CD4-positive, CD25-positive, alpha-beta regulatory T cell (primary cell): ENCODE measurements at places on chromosomes 12 and 14.
A peak's percentile ranks its signal among the peaks of the same experiment; 100 is the strongest.

GRCh38 chr14:58744801-58745394, 107.1 kb downstream of the DACT1 start:
- DNase-seq = no peak

DNA sequence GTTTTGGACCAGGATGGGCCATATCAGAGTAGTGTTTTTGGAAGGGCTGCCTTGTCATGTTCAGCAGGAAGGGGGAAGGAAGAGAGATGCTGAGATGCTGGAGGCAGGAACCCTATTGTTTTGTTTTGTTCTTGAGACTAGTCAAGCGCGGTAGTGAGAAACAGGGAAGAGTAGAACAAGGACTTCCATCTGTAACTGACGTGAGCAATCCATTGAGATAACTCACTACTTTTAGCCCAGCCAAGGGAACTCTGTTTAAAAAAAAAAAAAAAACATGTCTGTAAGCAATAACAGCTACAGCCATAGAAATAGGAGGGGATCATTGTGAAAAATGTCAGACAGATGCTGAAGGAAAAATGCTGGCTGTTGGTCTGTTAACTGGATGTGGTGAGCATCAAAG, 34.0 kb downstream of the CD9 start:
- no peak for DNase-seq

DNA sequence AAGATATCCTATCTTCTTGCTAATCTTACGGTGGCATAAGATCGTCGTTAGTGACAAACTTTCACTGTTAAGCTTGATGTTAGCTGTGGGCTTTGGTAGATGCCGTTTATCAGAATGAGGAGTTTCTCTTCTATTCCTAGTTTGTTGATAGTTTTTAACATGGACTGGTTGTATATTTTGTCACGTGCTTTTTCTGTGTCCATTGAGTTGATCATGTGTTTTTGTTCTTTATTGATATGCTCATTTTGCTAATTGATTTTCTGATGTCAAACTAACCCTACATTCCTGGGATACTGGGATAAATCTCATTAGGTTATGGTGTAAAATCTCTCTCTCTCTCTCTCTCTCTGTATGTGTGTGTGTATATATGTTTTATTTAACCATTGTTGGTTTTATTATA, 545.1 kb downstream of the AACS start:
- no peak for DNase-seq

GRCh38 chr12:31773867-31774266, 45.0 kb upstream of the AMN1 start:
- DNase-seq = no peak

DNA sequence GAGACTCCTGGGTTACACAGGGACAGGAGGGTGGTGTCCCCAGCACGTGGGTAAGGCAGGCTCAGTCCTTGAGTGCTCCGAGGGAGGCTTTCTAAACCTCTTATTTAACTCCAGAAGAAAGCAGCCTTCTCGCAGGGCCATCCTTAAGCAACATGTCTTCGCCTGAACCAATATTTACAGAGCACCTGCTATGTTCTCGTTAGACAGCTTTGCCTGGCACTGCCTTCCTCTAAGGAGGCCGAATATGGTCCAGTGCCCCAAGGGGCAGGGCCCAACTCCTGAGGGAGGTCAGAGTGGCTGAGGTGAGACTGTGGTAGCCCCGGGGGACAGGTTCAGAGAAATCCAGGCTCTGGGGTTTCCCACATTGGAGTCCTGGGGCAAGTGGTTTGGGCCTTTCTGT, 2.1 kb upstream of the SCARB1 start:
- DNase-seq = no peak

- DNase-seq = no peak
These were observed 41.4 kb downstream of the NOC4L start for GRCh38 chr12:132185705-132186104.

GRCh38 chr14:87142551-87143211, 850.3 kb downstream of the GALC start:
- no peak for DNase-seq

GRCh38 chr12:2384533-2385351, 332.0 kb downstream of the CACNA1C start:
- DNase-seq = no peak

- no peak for DNase-seq
These were observed 242.9 kb downstream of the CHST11 start for GRCh38 chr12:104699489-104700190.

- peak; percentile 29 for DNase-seq
These were observed 87.0 kb downstream of the GALNT8 start for GRCh38 chr12:4807116-4807783.

GRCh38 chr12:55653031-55653430, 16.3 kb downstream of the OR10P1 start:
- no peak for DNase-seq

GRCh38 chr14:34387974-34388516, 74.0 kb downstream of the SPTSSA start:
- no peak for DNase-seq

GRCh38 chr12:114669401-114670290, 14.3 kb downstream of the TBX3 start:
- DNase-seq = no peak

DNA sequence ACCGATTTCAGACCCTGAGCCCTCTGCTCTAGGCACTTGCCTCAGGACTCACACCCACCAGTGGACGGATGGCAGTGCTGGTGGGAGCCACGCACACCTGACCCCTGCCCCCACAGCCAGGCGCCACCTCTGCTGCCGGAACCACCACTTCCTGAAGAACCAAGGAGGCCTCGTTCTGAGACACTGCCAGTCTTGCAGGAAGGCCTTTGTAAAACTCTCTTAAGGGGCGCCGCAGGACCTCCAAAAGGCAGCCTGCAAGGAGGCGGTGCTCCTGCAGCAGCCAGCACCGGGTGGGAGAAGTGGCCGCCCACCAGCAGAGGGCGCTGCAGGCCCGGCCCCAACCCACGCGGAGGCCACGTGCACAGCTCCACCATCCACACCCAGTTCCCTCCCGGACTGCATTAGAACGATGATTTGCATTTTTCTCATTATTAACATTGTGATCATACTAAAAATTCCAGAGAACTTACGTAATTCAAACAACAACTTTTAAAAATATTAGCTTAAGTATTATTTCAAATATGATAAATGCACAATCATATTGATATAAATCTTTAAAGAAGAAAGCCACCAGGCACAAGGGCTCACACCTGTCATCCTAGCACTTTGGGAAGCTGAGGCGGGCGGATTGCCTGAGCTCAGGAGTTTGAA, 12.8 kb downstream of the STX2 start:
- peak; percentile 63 for DNase-seq

DNA sequence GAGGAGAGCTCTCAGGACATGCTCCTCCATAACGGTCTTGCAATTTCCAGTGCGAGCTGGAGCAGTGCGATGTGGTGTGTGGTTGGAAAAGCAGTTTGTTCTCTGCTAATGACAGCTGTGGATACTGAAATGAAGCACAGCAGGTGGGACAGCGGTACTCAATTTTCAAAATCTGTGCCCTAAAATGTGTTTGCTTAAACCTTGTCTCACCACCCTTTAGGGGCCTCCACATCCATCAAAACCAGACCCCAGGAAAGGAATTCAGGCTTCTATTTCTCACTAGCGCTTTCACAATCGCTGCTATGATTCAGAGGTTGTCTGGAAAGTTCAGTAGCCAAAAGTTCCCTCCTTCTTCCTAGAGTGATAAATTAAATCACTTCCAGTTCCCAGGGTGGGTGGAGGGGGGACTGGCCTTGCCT, 440.8 kb downstream of the EGLN3 start:
- DNase-seq = no peak

DNA sequence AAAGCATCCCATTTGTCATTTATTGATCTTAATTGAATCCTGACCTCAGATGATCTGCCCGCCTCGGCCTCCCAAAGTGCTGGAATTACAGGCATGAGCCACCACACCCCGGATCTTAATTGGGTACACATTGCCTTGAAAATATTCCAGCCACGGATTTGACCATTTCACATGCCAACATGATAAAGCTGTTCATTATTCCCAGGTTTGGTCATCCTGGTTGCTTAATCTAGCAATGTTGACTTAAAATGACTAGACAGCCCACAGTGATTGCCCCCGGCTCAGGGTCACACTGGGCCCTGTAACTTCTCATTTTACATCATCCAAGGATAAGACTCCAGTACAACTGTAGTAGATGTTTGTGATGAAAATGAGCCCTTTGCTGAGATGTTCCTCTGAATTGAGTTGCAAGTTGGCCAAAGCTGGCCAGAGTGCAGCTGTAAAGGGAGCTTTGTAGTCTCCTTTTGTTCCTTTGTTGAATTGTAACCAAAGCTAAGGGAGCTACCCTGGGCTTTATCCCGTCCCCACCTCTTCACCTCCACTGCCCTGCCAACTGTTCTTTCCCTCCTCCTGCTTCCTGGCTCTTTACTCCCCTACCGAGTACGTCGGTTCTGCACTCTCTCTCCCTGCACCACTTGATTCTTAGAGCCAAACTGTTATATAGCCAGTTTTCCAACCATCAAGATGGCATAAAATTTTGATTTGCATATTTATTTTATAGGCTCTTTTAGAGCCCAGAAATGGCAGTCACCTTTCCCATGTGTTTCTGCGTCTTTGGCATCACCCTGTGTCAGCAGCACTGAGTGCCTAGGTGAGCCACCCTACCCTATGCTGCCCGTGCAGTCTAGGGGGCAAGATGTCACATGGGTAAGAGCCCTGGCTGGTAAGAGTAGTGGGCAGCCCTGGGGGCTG, 141.3 kb upstream of the HIF1A start:
- DNase-seq = no peak

GRCh38 chr14:95195031-95195430, 37.7 kb upstream of the DICER1 start:
- DNase-seq = no peak

- DNase-seq = no peak
These were observed 43.8 kb upstream of the PRIMA1 start for GRCh38 chr14:93832081-93832480.

- DNase-seq = peak; percentile 18
These were observed 835 bp downstream of the MYL6 start for GRCh38 chr12:56158926-56159461.

GRCh38 chr12:51051787-51052186, 3.7 kb downstream of the LETMD1 start:
- DNase-seq = no peak

DNA sequence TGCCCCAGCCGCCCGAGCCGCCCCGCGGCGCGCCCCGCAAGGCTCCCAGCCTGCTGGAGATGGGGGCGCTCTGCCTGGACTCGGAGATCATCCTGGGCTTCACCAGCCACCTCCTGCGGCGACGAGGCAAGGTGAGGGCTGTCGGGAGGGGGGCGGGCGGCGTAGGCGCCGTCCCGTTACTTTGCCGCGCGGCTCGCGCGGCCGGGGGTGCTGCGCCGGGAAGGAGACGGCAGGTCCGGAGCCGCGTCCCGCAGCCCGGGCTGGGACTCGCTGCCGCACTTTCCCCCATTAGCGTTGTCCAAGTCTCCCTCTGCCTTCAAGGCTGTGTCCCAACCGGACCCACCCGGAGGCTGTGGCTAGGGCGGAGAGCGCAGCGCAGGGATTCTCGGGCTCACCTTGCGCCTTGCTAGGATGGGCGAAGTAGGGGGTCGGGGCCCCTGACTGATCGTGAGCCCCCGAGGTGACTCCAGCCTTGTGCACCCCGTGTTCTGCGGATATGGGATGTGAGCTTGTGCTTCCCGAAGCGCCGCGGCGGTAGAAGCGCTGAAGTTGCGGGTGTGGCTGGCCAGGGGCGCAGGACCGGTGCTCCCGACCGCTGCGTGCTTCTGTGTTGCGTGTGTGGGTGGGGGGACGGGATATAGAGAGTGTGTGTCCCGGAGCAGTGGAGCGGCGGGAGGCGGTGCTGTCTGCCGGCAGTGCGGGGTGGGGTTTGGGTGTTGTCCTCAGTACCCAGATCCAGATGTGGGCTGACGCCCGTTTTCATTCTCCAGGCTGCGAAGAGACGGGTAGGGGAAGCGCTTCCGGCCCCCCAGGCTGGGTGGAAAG, 1.7 kb upstream of the KIF26A start:
- peak; percentile 30 for DNase-seq

DNA sequence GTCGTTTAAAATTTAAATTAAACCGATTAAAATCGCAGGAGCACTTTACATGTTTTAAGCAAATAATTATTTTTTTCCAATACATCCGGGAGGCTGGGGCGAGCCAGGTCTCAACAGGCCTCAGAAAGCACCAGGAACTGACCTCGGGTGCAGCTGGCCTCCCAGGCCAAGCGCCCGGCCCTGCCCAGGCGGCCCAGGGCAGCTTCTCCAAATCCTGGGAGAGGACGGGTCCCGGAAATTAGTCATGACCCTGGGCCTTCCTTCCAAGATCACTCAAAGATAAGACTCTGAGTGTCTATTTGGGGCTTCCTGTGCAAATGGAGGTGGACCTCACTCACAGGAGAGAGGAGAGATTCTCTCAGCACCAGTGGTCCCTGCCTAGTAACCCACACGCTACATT, 177.1 kb downstream of the BCL11B start:
- DNase-seq = no peak

- DNase-seq = no peak
These were observed 3.4 kb upstream of the CDH24 start for GRCh38 chr14:23060536-23061260.

DNA sequence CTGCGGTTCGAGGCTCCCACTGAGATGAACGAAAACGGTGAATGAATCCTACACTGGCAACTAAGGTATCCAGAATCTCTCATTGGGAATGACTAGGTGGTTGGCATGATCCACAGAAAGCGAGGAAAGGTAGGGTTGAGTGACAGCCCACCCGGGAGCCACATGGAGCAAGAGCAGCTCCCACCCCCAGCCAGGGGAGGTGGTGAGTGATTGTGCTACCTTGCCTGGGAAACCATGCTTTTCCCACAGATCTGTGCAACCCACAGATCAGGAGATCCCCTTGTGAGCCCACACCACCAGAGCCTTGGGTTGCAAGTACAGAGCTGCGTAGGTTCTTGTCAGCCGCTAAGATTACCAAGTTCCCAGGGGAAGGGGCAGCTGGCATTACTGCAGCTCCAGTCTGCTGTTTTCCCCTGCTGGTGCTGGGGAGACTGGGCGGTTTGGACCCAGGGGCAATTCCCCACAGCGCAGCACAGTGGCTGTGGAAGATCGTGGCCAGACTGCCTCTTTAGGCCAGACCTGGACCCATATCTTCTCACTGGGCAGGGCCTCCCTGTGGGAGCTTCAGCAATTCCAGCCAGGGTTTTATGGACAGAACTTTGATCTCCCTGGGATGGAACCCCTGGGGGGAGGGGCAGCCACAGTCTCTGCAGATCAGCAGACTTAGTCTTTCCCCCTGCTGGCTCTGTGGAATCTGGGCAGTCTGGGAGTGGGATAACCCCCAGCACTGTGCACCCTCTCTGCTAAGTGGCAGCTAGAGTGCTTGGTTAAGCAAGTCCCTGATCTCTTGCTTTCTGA, 44.6 kb upstream of the PPP4R3A start:
- no peak for DNase-seq

DNA sequence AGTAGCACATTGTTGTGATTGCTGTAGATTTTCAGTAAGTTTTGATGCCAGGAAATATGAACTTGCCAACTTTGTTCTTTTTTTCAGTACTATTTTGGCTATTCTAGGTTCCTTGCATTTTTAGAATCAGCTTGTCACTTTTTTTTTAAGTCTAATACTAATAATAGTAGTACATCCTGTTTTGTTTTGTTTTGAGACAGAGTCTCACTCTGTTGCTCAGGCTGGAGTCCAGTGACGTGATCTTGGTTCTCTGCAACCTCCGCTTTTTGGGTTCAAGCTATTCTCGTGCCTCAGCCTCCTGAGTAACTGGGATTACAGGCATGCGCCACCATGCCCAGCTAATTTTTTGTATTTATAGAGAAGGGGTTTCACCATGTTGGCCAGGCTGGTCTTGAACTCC, 16.5 kb downstream of the PWP1 start:
- no peak for DNase-seq
